T-helper 2 cell treated with Interferon-gamma antibody and Interleukin-4, amounts not matched to agents 5 μg/mL and 100 μg/mL, for 36 hours (primary cell): ENCODE measurements at places on chromosomes 2 and 18.

GRCh38 chr2:235538981-235539380, 45.1 kb downstream of the AGAP1 start:
- DNase-seq = no peak

DNA sequence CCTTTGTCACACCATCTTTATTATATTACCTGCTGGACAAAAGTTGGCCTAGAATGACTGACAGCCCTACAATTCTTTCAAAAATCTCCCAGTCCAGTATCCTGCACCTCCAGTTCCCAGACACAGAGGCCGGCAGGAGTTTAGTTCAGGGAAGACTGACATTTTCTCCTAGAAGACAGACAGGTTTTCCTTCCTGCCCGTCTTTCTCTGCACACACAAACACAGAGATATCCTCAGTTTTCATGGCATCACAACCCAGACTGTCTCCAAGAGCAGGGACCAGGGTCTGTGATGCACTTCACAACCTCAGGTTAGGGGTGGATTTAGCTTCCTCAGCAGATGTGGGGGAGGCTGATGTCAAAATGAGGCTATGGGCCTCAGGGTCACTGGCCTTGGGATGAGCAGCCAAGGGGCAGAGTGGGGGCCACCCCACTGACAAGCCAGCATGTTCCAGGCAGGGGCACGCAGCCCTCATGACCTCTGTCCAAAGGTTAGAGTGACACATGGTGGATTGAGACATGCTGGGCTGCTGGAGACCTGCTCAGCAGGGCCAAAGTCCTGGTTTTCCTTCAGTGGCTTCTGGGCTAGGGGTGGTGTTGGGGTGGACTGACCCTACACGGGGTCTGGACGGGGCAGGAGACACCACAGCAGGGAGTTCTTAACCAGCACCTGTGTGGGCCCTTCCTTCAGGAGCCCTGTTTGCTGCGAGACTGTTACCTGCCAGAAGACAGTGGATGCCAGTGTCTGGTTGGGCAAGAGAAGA, 70.5 kb downstream of the SFXN5 start:
- no peak for DNase-seq

DNA sequence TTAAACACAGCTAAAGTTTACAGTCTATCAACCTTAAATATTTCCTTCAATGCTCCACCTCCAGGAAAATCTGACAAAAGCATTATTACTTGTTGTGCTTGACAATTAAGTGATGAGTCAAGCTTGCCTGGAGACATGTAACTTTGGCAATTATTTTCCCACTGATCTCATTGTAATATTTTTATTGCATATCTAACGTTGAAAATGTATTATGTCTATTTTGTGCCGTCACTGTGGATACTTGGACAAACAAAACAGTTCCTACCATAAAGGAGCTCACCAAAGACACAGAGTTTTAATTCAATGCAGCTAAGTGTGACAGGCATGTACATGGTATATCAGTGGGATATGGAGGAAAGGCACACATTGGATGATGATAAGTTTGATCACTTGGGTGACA, 24.7 kb downstream of the RNF103 start:
- no peak for DNase-seq

DNA sequence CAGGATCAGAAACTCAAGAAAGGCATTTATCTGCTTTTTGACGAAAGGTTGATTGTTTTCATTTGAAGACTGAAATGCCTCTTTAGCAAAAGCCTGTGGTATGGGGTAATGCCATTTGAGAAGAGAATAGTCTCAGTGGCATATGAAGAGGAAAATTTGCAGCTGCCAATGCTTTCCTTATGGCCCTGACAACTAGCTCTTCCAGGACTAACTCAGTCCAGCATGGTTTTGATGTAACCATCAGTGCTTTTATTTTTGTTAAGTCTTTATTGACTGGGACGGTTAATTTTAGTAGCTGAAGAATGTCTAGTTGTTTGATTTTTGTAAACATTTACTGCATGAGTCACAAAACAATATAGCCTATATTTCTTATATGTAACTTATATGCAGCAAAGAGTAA, 158.4 kb downstream of the LNPK start:
- no peak for DNase-seq

- no peak for DNase-seq
Measured at GRCh38 chr2:19358242-19359020, at the start of gene OSR1. Gene OSR1 (minus strand): TSS chr2:19358623. CDS start chr2:19353805, 4,818 bp downstream.
